Activated naive CD4-positive, alpha-beta T cell treated with anti-CD3 and anti-CD28 coated beads for 36 hours (primary cell): ENCODE measurements at places on chromosomes 2 and 18.

DNA sequence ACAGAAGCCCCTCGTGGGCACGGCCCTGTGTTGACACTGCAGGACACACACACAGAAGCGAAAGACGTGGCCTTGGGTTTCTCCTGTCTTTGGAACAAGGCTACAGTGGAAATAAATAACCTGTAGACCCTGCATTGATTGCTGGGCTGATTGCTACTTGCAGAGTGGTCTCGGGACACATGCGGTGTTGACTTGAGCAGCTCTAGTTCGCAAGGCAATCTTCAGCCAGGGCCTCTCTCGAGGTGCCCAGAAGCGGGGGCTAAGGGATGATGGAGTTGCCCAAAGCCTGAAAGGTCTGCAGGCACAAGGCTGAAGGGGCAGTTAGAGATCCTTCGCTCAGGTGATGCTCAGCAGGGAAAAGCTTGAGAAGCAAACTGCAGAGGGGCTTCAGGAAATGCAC, 180.3 kb downstream of the SEPTIN10 start:
- DNase-seq, result no peak

GRCh38 chr2:25722224-25722623, 48.8 kb upstream of the DTNB start:
- DNase-seq, result no peak

DNA sequence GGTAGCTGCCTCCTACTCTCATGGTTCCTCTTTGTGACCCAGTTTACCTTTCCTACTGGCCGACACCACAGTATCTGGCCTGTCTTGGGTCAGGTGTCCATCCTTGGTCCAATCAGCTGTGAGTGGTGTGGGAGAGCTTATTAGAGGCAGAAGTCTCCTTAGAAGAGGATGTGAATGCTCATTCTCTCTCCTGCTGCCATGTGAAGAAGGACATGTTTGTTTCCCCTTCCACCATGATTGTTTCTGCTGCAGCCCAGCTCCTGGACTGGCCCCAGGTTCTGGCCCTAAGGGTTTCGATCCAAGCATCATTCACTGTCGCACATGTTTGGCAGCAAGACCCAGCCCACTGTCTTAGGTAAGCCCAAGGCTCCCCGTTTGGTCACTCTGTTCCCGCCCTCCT, 55.3 kb upstream of the TGIF1 start:
- DNase-seq, result no peak

GRCh38 chr2:40118622-40119021, 333.3 kb downstream of the SLC8A1 start:
- no peak for DNase-seq
